ENCODE measurements at places on chromosomes 7 and 10.

- DNase-seq: no peak
Observed at GRCh38 chr7:81025360-81025759, 106.5 kb upstream of the SEMA3C start.

GRCh38 chr7:45581271-45581780 is 7.2 kb downstream of the ADCY1 start:
- DNase-seq: no peak

- no peak for DNase-seq
Observed at GRCh38 chr7:101622609-101623173, 6.4 kb downstream of the MYL10 start.

DNA sequence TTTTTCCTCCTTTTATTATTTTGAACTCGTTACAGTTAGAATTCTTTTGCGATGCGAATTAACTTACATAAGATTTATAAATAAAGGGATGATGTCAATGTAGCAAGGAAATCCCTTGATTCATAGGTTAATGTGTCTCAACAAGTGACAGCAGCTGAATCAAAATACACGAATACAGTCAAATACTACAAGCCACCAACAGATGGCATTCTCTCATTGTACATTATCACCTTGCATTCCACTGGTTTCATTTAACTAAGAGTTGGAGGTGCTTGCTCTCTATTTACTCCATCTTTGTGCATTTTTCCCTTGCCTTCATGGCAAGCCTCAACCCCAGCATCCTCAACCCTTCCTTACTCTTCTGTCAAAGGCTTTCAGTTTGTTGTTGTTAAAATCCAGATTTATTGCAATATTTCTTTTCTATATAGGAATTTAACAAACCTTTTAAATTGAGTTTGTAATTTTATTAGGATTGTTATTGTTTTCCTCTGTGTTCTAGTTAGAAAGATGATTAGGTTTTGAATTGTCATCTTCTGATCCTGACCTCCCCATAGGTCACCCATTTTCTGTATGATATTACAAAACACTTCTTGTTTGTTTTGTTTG is 78.3 kb downstream of the SLC25A40 start:
- DNase-seq: peak; percentile 15

- no peak for DNase-seq
Observed at GRCh38 chr7:151378496-151379192, 31.2 kb downstream of the WDR86 start.

- DNase-seq: no peak
Observed at GRCh38 chr10:132104062-132104461, 38.3 kb downstream of the JAKMIP3 start.

DNA sequence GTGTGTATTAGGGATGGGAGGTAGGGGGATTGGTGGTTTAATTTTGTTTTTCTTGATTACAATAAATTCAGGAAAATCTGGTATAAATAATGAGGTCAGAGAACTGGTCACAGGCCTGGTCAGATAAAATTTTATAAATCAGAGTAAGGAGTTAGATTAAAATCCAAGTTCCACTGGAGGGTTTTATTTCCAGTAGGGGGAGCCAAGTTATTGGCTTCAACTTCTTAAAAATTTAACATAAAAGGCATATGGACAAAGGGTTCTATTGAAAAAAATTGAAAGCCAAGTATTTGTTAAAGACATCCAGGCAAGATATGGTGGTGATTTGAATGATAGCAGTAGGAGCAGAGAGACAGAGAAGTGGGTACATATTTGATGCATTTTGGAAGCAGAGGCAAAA is 763.3 kb downstream of the SORCS1 start:
- DNase-seq: no peak
